Sigmoid colon (tissue), 7 donors: ENCODE measurements at places on chromosomes 5 and 9.

GRCh38 chr9:98942906-98943681, 613 bp upstream of the COL15A1 start:
- DNase-seq, result no peak

DNA sequence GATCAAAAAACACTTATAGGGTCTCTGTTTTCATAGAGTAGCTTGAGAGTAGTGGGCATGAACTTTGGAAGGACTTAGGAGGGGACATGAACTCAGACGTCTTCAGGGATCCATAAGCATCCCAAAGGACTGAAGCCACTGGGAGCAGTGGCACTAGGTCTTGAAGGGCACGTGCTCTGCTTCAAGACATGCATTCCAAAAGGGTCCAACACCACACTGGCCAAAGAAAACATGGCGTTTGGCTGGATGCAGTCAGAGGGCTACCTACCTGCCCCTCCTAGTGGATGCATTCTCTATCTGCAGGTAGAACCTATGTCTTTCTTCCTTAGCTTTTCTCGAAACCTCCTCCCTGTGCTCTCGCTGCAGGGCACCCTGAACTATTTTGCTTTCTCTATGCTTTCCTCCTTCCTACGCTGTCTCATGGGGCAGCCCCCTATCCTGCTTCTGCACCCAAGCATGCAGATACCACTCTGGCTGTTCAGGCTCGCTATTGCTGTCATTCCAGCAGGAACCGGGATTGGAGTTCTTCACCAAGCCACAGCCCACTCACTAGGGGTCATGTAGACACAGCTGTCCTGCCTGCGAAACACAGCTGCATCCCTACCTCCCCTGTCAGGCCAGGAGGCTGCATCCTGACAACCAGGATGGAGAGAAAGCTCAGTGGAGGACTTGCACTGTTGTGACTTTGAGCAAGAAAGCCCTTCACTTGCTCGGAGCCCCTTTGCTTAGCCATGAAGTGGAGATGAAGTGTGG, 11.9 kb downstream of the FAM240B start:
- DNase-seq, result no peak

- DNase-seq, result no peak
Observed at GRCh38 chr5:135891791-135892190, 3.9 kb downstream of the IL9 start.

DNA sequence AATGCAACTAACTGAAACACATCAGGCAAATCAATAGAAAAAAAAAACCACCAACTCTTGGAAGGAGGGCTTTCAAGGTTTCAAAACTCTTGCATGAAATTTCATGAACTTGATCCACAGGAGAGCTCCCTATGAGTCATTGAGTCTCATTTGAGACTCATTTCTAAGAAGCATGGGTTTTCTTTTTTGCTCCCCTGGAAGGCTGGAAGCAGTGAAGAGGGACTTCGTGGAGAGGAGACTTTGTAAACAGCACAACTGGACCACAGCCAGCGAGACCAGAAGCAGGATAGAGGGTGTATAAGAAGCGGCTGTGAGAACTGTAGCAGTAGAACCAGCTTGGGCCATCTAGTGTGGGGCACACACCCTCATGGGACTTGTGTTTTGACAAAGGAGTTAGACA, 41.2 kb upstream of the RAPGEF1 start:
- no peak for DNase-seq

- no peak for DNase-seq
Observed at GRCh38 chr5:127820910-127821553, 117.8 kb downstream of the CCDC192 start.

GRCh38 chr5:120153551-120153950, 310.5 kb upstream of the PRR16 start:
- DNase-seq, result no peak

- no peak for DNase-seq
Observed at GRCh38 chr5:160213537-160213936, 15.8 kb upstream of the FABP6 start.

DNA sequence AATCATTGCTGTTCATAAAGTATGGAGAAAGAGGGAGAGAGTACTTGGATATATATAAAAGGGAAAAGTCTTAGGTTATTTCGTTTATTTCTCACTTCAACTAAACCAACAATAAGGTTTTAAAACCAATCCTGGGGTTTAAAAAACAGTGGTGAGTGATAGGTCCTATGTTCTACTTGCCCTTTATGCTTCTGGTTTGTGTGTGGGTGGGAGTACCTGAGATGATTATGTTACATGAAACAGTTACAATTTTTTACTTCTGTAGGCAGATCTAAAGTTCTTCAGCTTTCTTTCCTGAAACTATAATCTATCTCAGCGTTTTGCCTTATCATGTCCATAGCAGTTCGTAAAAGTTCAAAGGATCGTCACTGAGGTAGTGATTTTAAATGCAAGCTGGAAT, 49.2 kb downstream of the STX17 start:
- DNase-seq, result no peak

DNA sequence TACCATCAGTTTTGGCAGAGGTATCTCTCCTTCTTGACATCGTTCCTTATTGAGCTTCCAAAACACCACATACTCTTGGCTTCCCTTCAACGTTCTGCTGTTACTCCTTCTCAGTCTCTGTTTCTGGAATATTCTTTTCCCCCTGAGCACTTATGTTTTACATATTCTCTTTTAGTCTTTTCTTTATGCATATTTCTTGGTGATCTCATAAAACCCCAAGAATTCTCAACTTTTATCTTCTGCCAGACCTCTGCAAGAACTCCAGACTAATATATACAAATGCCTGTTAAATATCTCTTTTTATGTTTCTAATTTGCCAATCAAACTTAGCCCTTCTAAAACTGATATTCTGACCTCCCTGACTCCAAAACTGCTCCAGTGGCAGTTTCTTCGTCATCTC, 453.4 kb upstream of the CTNND2 start:
- DNase-seq, result no peak

GRCh38 chr5:146173597-146173996, 8.9 kb downstream of the LARS1 start:
- no peak for DNase-seq

DNA sequence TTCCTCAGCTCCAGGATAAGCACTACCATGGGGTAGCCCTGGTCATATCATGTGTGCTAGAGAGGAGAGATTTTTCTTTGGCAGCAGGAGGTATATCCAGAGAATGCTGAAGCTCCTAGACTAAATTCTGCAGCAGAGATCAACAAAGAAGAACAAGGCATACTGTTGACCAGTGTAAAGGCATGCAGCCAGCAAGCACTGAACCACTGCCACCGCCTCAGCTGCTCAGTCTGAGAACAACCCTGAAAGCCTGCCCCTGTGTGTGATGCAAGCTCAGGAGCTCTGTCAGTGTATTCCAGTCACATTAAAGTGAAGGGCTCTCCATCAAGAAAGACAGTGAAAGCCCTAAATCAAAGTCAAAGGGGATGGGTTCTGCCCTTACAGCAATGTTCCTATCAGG, 439.5 kb upstream of the CD180 start:
- DNase-seq, result peak; percentile 89

DNA sequence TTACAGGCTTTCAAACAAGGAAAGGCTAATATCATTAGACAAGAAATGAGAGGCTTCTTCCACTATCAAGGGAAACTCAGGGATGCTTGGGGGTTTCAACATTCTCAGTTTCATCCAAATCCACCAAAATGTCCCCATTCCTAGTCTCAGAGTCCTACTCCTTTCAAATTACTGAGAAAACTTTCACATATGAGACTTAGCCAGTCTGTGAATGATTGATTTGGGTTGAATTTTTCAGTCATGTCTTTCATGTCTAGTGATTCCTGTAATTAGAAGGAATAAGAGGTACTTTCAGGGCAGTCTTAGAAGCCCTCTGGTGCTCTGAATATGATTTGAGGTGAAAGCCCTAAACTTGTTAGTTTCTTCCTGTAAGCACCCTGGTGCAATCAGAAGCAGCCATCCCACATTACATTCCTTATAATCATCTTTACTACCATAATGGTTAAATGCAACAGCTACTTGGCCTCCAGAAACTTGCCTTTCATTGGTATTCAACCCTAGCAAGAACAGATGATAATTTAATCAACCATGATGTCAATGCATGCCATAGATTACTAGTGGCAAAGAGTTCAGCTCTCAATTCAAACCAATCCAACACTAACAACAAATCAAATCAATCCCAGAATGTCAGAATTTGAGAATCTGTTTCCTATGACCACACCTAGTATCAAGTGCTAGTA, 50.7 kb upstream of the RIC1 start:
- no peak for DNase-seq

- DNase-seq, result no peak
Observed at GRCh38 chr9:87613265-87614111, 112.4 kb upstream of the CTSL start.

DNA sequence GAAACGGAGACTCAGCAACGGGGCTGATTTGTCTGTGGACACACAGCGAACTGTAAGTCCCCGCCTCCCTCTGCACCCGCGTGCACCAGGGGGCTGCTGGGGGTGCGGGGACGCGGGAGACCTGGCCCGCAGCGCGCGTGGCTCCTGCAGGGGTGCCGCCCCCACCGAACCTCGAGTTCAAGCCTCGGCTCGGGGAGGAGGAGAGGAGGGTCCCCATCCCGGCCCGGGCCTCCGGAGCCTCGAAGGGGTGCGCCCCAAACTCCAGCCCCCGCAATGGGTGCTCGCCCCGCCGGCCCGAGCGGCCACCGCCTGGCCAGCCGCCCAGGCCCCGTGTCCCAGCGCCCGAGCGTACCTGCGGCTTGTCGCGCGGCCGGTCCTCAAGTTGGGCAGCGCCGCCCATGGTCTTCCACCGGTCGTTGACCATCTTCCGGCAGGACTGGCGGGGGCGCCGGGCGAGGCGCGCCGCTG, 829 bp downstream of the FIBCD1 start:
- DNase-seq, result no peak

DNA sequence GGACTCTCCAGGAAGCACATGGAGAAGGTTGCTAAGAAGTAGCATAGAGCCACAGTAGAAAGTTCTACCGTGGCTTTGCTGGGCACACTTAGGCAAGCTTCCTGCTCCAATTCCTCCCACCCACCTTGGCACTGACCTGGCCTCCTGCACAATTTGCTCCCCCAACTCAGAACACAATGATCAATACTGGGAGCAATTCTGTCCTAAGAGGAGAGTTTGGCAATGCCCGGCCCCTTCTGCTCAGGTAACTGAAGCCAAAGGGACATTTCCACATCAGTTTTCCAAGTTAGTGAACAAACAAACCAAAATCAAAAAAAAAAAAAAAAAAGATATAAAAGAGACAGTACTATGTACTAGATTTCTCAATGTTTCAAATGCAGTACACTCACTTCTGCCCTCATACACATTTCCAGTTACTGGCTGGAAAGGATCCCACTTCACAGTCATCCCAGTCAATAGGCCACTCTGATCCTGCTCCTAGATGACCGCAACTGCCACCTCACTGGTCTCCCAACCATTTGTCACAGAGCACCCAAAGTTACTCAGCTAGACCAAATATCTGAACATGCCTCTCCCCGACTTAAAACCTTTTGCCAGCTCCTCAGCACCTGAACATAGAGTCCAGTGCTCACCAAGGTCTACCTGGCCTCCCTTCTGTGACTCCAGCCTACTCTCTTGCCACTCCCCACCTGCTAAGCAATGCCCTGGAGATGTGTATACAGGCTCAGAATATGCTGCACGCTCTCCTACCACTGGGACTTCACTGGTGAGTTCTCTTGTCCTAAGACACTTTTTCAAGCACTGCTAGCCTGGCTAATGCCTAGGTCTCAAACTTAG, 21.3 kb downstream of the ABCA1 start:
- DNase-seq, result peak; percentile 84

- no peak for DNase-seq
Observed at GRCh38 chr5:60743511-60744314, 43.7 kb upstream of the DEPDC1B start.

- no peak for DNase-seq
Observed at GRCh38 chr9:23541976-23542375, 284.1 kb downstream of the ELAVL2 start.

DNA sequence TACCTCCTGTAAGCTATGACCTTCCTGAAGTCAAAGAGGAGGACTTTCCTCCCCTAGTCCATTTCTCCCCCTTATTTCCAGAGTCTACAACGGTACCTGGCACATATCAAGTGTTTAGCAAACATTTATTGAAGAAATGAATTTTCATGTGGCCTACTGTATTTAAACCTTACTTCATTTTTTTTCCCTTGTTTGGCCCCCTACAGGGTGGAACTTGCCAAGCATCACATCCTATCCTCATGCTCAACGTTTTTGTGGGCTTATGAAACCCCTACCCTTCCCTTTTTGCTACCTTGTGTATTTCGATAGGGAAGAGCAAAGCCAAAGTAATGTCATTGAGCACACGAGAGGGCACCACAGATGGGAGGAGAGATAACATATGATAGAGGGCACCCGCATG, 1857.8 kb upstream of the WWC1 start:
- DNase-seq, result no peak

GRCh38 chr9:32665101-32665500, 29.6 kb upstream of the TAF1L start:
- DNase-seq, result no peak

GRCh38 chr9:17658237-17658636, 79.4 kb downstream of the SH3GL2 start:
- no peak for DNase-seq

- no peak for DNase-seq
Observed at GRCh38 chr5:143898381-143898780, 86.4 kb downstream of the HMHB1 start.

- no peak for DNase-seq
Observed at GRCh38 chr5:174022384-174023095, 23.0 kb upstream of the NSG2 start.

- DNase-seq, result no peak
Observed at GRCh38 chr9:115296831-115297565, 179.0 kb upstream of the TNC start.

- no peak for DNase-seq
Observed at GRCh38 chr9:97889941-97890887, 32.1 kb downstream of the TRMO start.

- DNase-seq, result no peak
Observed at GRCh38 chr9:131674425-131675421, 65.2 kb downstream of the RAPGEF1 start.

DNA sequence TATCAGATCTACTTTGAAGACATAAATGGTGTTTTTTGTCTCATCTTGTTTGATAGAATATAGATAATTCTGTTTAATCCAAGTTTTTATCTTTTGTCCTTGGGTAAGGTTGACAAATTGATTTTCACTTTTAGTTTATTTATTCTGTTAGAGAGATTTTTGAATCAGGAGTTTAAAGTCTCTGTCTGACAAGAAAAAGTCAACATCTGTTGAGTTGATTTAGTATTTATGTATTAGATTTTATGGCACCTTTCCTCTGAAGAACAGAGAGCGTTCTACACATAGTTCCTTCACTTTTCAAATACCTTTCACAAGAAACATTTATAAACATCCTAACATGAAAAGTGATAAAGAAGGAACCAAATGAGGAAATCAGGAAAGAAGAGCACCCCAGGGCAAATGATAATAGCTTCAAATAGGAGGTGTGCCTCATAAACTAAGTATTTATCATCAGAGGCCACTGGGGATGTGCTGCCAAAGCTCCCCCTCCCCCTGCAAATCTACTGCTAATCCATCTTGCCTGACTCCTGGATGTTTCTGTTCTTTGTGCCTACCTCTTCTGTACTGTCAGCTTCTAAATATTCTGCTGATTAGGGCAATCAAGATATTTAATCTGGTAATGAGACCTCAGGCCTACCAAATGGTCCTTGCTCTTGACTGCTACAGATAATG, 457.7 kb upstream of the CHD1 start:
- no peak for DNase-seq
